ENCODE measurements at places on chromosomes 11 and 22.

GRCh38 chr11:76598426-76598839 is 72.1 kb downstream of the LRRC32 start:
- no peak for DNase-seq

DNA sequence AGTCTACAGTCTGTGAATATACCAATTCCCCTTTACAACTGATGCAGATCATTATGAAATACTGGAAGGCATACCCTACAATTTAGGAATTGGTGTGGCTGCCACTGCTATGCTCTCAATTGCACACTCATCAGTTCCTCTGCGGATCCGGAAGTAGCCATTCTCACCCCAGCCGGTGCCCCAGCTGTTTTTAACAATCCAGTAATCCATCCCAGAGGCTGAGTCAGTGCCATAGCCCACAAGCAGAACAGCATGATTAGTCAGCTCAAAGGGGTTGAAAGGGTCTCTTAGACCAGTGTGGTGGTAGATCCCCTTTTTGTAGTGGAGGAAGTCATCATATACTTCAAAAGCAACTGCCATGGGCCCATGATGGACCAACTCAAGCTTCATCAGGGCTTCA is 43.6 kb downstream of the CTSC start:
- no peak for DNase-seq

- DNase-seq, result no peak
Measured at GRCh38 chr11:62671236-62671607, 251 bp upstream of the UQCC3 start.

- no peak for DNase-seq
Measured at GRCh38 chr11:111283945-111284481, 14.3 kb upstream of the POU2AF3 start.

DNA sequence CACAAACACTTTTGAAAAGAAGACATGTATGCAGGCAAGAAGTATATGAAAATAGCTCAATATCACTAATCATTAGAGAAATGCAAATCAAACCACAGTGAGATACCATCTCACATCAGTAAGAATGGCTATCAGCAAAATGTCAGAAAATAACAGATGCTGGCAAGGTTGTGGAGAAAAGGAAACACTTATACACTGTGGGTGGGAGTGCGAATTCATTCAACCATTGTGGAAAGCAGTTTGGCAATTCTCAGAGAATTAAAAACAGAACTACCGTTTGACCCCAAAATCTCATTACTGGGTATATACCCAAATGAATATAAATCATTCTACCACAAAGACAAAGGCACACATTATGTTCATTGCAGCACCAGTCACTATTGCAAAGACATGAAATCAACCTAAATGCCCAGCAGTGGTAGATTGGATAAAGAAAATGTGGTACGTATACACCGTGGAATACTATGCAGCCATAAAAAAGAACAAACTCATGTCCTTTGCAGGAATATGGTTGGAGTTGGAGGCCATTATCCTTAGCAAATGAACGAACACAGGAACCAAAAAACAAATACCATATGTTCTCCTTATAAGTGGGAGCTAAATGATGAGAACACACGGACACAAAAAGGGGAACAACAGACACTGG is 18.5 kb downstream of the MMP13 start:
- DNase-seq, result no peak

GRCh38 chr11:19691815-19692500 is 20.7 kb upstream of the NAV2 start:
- DNase-seq, result no peak

- DNase-seq, result no peak
Measured at GRCh38 chr22:19823191-19823901, 31.3 kb downstream of the GNB1L start.

- DNase-seq, result no peak
Measured at GRCh38 chr11:10304495-10305261, at the start of gene ADM. ADM (plus strand) TSS chr11:10305073; CDS start chr11:10305701, 628 bp downstream.

DNA sequence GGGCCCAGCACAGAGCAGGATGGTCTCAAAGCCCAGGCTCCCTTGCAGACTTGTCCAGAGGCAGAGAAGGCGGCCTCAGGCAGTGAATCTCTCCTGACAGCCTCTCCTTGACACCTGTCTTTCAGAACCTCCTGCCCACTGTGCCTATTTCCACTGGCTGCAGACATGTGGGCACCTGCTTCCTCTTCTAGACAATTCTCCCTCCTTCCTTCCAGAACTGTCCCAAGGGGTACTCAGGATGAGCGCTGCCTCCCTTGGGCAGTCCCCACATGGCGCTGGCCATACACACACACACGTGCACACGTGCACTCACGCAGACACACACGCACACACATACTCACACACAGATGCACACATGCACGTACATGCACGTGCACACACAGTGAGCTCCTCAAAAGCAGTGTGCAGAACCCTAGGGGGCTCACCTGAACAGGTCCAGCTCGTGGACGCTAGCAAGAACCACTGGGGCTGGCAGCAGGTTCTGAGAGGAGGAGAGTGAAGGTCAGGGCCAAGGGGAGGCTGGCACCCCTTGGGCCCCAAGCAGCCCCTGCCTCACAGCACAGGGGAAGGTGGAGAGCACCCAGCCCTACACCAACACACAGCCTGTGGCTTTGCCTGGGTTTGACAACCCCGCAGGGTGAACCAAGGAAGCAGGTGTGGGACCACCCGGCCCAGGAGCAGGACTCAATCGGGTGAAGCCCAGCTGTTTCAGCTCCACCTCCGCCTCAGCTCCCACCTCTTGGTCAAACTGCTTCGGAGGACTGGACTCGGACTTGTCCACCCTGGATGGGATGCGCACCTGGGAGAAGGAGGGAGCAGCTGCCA is 8.1 kb upstream of the PLXNB2 start:
- no peak for DNase-seq

DNA sequence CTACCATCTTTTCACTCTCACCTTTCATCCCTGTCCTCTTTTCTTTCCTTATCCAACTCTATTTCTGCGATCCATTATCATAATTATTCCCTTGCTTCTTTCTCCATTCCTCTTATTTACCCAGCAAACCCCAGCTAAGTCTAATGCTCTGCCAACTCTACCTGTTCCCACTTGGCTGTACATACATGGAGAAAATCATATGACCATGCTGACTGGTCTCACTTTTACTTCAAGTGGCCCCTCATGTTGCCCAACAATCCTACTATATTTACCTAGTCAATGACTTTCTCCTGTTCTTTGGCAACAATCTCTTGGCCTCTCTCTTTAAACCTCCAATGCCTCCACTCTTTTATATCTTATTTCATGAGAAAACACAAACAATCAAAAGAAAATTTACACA is 94.1 kb downstream of the USP35 start:
- DNase-seq, result no peak

DNA sequence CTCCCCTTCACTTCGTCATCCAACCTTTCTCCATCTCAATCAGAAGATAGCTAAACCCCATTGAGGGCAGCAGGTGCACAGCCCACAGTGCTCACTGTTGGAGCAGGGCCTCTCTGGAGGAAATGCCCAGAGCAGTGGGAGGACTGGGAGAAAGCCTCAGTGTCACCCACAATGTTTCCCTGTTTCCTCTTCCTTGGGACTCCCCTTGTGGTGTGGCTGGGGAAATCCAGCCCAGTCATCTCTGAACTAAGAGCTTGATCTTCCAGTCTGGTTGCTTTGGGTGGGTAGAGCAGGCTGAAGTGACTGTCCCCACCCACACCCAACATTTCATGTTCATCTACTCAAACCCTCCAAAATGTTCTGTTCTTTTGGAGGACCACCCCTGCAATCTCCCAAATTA is 29.8 kb upstream of the EED start:
- DNase-seq, result peak; percentile 64

- no peak for DNase-seq
Measured at GRCh38 chr11:130858215-130858614, 58.1 kb downstream of the SNX19 start.

- no peak for DNase-seq
Measured at GRCh38 chr11:88281317-88281712, 56.2 kb downstream of the CTSC start.

GRCh38 chr11:27468995-27469695 is 3.4 kb downstream of the LGR4 start:
- DNase-seq, result no peak

DNA sequence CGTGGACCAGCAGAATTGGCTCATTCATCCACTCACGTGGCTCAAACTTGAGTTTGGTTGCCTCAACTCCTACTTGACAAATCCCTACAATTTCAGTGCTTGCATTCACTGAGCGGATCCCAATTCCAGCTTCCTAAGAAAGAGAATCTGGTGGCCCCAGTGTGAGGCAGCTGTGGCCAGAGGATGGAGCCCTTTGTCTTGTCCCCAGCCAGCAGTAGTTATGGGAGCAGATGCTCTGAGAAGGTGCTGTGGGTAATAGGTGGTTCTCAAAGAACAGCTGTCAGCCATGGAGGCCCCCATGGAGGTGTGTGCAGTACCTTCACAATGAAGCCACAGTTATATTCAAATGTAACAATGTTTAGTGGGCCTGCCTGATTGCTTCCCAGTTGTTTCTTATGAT is 39.3 kb downstream of the KREMEN1 start:
- DNase-seq, result no peak

DNA sequence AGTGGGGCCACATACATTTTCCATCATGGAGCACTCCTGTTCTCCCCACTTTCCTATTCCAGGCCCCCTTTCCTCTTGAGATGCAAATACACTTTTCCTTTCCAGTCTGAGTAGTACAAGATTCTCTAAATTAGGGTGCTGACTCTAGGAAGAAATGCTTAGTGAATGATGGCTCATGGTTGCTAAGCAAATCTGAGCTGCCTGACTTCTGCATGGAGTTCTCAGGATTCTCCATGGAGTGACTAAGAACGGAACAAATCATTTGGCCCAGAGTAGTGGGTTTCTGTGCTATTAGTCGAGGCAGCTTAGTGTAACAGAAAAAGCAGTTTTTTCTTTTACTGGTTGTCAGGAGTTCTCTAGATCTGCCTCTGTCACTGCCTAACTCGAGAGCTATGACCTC is 65.4 kb upstream of the NTM start:
- DNase-seq, result no peak

DNA sequence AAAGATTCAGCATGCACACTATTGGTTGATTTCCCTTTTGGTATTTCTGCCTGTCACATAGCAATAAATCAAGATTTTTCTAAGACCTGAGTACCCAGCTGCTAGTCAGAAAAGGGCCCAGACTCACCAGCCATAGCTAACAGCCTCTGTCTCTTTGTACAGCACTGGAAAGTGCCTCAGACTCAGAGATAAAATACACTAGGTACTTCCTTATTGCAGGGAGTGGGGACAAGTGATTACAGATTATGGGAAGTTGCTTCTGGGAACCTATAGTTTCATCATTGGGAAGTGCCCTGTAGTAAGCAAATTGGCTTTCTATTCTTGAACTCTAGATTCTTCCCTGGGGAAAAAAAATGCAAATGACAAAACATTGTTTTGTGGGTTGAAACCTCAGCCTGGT is at the start of gene CASP5:
Gene CASP5 (minus strand): TSS at position 166 of the 400 bp plus-strand sequence. CDS start 32 bp downstream, at position 134.
- no peak for DNase-seq

GRCh38 chr11:101617735-101618332 is 34.0 kb upstream of the TRPC6 start:
- DNase-seq, result no peak

GRCh38 chr11:73968356-73968966 is 14.2 kb downstream of the UCP2 start:
- DNase-seq, result no peak

GRCh38 chr11:59550368-59550841 is 39.1 kb downstream of the OR4D9 start:
- peak; percentile 88 for DNase-seq

DNA sequence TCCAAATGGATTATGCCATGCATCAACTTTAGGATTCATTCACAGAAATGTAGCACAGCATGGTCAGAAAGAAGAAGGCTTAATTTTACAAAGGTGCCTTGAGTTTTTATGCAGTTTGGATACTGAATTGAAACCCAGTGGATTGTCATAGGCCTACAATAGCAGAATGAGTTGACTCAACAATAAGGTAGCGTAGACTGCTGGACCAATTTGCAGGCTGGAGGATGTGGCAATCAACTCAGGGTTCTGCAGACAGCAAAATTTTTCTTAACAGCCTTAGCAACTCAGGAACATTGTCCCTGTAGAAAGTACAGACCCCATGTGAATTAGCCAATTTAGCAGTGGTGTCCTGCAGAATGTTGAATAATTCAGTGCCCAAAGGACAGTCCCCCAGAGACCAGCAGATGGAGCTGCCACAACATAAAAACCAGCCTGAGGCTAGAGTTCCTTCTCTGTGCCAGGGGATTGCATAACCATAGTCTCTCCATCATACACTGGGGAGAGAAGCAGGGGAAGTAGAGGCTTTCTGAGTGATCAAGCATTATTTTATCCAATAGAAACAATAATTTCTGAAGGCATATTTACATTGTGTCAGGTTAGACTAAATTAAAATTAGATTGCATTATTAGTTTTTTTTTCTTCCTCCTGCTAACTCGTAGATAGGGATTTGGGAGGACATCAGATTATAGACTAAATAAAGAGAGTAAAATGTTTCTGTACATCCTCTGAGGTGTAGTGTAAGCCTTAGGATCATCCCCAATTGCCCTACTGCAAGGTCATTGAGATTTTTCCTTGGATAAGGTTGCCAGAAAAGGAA is 20.3 kb upstream of the MRPL17 start:
- DNase-seq, result no peak

GRCh38 chr11:105156231-105156630 is 16.7 kb upstream of the CARD18 start:
- DNase-seq, result no peak

GRCh38 chr11:91158891-91159537 is 936.2 kb upstream of the CHORDC1 start:
- no peak for DNase-seq

- no peak for DNase-seq
Measured at GRCh38 chr22:27580311-27580897, 221.2 kb downstream of the MN1 start.

DNA sequence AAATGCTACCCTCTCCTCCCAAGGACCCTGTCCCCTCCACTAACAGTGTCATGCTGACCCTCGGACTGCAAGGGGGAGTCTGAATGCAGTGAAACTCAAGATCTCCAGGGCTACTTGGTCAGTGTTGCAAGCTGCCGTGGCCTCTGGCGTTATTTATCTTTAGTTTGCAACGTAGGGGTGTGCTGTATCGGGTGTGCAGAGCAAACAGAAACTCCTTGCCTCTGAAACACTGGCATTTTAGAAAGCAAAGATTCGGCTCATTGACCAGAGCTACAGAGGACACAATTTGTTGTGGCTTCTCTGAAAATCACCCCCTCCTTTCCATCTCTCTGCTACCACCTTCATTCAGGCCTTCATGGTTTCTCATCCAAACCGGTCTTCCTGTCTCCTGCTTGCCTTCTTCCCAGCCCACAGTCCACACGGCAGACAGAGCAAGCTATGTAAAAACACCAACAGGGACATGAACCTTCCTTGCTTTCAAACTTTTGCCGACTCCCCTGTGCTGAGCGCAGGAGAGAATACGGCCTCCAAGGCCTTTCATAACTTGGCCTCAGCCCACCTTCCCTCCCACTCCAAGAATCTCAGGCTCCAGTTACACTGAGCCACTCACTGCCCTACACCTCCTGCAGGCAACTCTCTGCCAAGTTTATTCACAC is 14.9 kb downstream of the FZD4 start:
- DNase-seq, result no peak

- DNase-seq, result no peak
Measured at GRCh38 chr11:67320011-67320410, 16.7 kb downstream of the SSH3 start.

GRCh38 chr11:64415996-64416728 is 57.2 kb downstream of the RPS6KA4 start:
- DNase-seq, result no peak
